ENCODE measurements at places on chromosomes 16 and 17.

DNA sequence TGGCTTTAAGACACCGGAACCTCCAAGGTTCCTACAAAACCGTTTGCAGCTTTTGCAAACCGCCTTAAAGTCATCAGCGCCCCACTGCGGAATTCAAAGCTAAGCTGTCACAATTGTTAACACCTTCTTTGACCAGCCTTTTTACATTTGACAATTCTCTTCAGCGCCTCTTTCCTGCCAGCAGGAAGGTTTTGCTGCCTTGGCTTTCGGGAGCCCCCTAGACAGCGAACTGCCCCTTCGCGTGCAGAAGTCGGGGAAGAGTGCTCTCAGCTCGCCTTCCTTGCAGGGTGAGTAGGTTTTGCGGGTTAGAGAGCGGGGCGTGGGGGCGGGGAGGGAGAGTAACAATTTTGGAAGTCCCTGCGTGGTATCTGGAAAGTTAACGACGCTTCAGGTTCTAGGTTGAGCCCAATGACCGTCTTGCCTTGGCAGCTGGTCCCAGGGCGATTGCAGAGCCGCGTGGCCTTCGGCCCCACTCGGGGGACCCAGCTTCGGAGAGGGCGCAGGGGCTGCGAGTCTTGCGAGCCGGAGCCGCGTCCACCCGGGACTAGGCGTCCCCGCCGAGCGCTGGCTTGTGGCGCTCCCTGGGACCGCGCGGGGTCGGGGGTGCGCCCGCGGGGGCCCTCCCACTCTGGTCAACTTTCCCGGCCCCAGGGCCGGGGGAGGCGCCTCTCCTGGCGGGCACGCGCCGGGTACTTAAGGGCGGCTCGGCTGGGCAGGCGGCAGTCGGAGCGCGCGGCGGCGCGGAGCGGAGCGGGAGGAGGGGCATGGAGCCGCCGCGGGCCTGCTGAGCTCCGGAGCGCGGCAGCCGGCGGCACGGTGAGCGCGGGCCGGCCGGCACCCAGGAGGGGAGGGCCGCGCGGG is at the start of gene HAS3:
Gene HAS3 (plus strand): TSS at position 153 of the 861 bp plus-strand sequence. CDS start 3,743 bp downstream, outside the sequence.
- no peak for DNase-seq

GRCh38 chr17:9021158-9021991 is at the start of gene NTN1:
NTN1 (plus strand) TSS chr17:9021510; CDS start chr17:9022374, 864 bp downstream.
- DNase-seq = no peak

DNA sequence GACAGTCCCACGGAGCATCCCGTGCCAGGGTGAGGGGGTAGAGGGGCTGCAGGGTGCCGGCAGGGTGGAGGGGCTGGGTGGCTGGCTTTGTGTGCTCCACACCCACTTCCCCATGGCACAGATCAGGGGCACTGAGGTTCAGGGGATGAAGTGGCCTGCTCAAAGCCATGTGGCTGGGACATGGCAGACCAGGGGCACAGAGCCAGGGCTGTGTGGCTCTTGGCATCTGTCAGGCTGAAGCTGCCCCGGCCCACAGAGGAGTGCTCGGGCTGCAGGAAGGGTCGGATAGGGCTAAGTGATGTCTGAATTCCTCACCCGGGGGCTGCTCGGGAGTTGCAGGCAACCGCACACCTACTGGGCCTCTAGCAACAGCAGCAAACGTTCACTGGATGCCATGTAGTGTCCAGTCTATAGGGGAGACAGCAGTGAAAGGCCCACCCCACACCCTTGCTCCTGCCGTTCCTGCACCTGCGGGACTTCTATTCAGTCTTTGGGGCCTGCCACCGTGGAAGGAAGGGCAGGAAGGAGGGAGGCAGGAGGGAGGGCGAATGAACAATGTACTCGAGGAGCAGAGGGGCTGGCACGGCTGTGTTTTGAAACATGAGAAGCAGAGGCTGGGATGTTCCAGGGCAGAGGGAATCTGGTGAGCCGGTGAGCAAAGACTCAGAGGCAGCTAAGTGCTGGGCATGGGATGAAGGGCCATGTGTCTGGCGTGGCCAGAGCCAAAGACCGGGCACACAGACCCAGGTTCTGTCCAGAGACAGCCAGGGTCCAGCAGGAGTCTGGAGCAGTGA is 15.1 kb downstream of the SLC5A10 start:
- DNase-seq = no peak

DNA sequence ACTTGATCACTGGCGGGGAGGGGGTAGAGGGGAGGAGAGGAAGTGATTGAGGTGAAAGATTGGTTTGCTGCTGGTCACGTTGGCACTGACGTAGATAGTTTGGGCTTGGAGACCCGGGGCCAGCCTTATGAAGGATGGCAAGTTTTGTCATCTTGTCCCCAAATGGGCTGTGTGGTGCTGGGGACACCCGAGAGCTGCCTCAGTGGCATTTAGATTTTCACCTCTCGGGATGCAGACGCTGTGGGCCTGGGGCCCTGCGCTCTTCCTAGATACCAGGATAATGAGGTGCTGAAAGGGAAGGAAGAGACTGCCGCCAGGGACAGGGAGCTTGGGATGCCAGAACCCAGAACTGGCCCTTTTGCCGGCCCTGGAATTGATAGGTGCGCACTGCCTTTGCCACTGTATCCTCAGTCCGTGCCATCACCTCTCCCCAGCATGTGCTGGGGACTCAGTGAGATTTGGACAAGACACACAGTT is 1.4 kb upstream of the SOCS3 start:
- DNase-seq = no peak

GRCh38 chr17:69716556-69716955 is 302.1 kb downstream of the MAP2K6 start:
- DNase-seq = no peak

DNA sequence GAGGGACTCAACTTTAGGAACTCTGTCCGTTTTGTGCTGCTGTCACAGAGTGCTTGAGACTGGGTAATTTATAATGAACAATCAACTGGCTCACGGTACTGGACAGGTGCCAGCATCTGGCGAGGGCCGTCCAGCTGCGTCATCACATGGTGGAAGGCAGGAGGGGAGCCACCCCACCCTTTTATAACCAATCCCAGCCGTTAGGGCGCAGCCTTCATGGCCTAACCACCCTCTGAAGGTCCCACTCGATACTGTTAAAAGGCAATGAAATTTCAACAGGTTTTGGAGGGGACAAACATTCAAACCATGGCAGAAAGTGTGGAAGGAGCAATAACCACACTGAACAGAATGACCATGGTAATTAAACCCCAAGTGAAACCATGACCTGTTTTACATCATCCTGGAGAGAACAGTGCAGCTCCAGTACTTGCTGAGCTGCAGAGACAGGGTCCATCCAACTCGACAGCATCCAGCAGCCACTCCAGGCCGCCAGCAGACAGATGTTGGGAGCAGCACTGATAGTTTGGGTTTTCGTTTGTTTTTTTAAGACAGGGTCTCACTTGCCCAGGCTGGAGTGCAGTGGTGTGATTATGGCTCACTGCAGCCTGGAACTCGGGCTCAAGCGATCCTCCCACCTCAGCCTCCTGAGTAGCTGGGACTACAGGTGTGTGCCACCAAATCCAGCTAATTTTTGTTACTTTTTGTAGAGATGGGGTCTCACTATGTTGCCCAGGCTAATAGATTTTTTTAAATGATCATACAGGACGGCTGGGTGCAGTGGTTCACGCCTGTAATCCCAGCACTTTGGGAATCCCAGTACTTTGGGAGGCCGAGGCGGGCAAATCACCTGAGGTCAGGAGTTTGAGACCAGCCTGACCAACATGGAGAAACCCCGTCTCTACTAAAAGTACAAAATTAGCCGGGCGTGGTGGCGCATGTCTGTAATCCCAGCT is 11.0 kb downstream of the CHMP6 start:
- no peak for DNase-seq

- no peak for DNase-seq
Observed at GRCh38 chr16:24851700-24852099, 5.9 kb downstream of the SLC5A11 start.

GRCh38 chr16:69463876-69464275 is 39.5 kb downstream of the CYB5B start:
- DNase-seq = no peak

DNA sequence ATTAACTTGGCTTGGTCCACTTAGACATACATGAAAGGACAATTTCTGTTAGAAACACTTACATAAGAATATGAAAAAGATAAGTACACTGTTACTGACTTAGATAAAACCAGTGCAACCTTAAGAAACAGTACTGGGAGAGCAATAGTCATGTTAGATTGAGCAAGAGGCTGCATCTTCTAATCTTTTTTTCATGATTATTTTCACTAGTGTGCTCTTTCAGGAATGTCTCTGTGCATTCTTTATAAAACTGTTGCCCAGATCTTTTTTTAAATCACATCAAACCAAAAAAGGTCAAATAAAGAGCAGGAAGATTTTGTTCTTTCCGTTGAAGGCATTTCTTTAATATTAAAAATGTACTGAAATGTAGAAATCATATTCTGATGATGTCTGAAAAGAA is 100.7 kb upstream of the AXIN2 start:
- DNase-seq = no peak

GRCh38 chr16:4172070-4172469 is 55.8 kb upstream of the ADCY9 start:
- DNase-seq = no peak

- no peak for DNase-seq
Observed at GRCh38 chr17:1022278-1023024, 25.5 kb downstream of the TIMM22 start.

DNA sequence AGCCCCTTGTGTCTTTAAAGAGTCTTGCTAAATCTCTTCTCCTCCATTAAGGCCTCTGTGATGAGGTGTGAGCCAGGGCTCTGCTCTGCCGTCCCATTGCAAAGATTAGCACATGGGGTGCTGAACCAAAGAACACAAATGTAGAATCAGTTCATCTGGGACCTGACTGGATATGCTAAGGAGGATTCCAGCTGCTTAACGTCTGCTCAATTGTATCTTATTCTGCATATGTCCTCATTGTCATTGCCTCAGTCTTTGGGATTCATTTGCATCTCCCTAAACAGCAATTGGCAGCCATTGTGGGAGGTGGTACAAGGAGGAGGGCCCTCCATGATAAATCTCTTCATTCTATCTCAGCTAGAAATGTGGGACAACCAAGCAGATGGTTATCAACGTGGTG is 106.3 kb upstream of the ADAMTS18 start:
- DNase-seq = no peak

- no peak for DNase-seq
Observed at GRCh38 chr17:47717261-47717697, 15.8 kb upstream of the TBX21 start.

DNA sequence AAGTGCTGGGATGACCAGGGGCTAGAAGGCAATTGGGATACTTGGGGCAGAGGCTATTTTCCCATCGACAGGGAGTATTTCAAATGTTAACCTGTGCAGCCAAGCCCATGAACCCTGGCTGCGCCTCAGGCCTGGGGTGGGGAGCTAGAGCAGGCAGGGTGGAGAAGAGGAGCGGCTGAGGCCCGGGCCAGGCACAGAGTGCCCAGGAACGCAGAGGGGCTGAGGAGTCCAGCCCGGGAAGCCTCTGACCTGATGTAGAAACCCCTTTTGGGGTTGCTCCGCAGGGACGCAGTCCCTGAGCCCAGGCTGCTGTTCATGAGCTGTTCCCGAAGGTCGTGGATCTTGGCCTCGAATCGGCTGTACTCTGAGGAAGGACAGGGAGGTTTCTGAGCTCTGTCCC is 16.8 kb upstream of the ASGR1 start:
- no peak for DNase-seq

GRCh38 chr16:83792391-83792790 is 15.4 kb upstream of the HSBP1 start:
- DNase-seq = no peak

- DNase-seq = no peak
Observed at GRCh38 chr17:6035801-6036394, 34.3 kb upstream of the WSCD1 start.

DNA sequence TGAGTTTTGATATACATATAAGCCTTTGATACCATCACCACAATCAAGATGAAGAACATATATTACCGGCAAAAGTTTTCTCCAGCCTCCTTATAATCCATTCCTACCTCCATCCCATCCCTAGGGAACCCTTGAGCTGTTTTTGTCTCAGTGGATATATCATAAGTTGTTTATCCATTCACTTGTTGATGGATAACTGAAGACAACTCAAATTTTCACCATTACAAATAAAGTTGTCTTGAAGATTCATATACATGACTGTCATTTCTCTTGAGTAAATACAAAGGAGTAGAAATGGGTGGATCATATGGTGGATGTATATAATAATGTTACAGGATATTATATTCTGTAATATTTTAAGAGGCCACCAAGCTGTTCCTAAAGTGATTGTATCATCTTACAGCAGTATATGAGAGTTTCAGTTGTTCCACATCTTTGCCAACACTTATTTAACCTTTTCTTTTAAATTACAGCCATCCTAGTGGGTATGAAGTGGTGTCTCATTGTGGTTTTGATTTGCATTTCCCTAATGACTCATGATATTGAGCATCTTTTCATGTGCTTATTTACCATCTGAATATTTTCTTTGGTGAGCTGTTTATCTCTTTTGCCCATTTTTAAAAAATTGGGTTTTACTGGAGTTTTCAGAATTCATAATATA is 17.4 kb downstream of the NF1 start:
- DNase-seq = no peak

DNA sequence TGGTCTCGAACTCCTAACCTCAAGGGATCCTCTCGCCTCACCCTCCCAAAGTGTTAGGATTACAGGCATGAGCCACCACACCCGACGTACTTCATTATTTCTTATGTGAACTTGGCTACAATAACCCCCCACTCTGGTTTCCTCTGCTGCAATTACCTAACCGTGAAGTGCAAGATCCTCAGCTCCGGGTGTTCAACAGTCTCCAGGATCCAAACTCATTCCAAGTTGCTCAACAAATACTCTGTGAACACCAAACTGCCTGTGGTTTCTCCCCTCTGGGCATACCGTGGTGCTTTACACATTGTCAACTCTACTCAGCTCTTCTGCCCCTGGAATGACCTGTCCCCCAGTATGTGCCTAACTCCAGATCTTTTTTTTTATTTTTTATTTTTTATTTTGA is 6.8 kb upstream of the SULT1A1 start:
- no peak for DNase-seq

GRCh38 chr17:81912441-81913309 is 1.5 kb upstream of the PCYT2 start:
- DNase-seq = no peak

DNA sequence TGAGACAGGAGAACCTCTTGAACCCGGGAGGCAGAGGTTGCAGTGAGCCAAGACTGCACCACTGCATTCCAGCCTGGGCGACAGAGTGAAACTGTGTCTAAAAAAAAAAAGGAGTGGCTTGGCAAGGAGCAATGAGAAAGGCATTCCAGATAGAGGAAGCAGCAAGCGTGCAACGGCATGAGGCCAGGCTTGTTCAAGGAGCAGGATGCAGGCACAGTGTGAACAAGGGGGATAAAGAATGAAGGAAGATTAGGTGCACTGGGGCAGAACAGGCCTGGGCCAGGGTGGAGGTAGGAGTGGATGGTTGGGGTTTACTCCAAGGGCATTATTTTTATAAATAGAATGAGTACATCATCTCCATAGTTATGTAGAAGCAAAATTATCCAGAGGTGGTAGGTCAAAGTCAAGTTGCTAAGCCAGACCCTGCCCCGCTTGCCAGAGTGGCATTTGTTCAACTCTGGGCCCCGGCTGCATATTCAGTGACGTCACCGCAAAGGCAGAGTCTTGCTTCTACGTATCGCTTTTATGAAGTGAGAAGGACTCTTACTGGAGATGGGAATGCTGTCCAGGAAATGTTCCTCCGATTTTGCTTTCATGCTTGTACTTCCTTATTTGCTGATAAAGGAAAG is 100.2 kb downstream of the KATNIP start:
- no peak for DNase-seq

GRCh38 chr16:16138034-16138635 is 85.2 kb downstream of the ABCC6 start:
- DNase-seq = no peak

GRCh38 chr16:82783933-82784572 is 157.3 kb downstream of the CDH13 start:
- no peak for DNase-seq

GRCh38 chr17:64398320-64398719 is 7.7 kb upstream of the PECAM1 start:
- no peak for DNase-seq

- DNase-seq = no peak
Observed at GRCh38 chr16:78376452-78376851, 277.0 kb downstream of the WWOX start.

Data from kidney capillary endothelial cell (primary cell).